ENCODE measurements at places on chromosomes 7 and 10.

- DNase-seq = no peak
Observed at GRCh38 chr10:102131286-102132170, 1.3 kb upstream of the PPRC1 start.

DNA sequence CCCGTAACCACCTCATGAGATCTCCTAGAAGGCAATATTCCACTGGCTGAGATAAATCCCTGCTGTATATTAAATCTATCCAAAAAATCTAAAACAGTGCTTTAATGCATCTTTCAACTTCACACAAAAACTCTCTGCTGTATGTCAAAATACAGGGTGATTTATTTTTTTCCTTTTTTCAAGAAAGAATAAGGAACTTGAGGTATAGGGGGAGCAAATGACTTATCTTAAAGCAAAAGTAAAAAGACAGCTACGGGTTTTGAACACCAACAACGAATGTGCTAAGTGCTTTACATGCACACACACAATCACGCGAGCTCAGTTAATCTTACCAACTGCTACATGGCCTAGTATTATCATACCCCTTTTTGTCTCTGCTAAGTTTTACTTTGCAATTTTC, 168.9 kb upstream of the PHF14 start:
- no peak for DNase-seq

- DNase-seq = no peak
Observed at GRCh38 chr7:156168434-156168833, 356.2 kb upstream of the SHH start.

- no peak for DNase-seq
Observed at GRCh38 chr10:42984035-42984610, 92.7 kb upstream of the RET start.

GRCh38 chr10:47363781-47364180, 15.6 kb downstream of the RBP3 start:
- no peak for DNase-seq

GRCh38 chr7:4715410-4715776, 33.3 kb downstream of the FOXK1 start:
- peak; percentile 71 for DNase-seq

- peak; percentile 53 for DNase-seq
Observed at GRCh38 chr10:127922675-127923366, 15.9 kb downstream of the PTPRE start.

- DNase-seq = no peak
Observed at GRCh38 chr7:50660040-50660829, 95.0 kb upstream of the DDC start.

GRCh38 chr7:32253299-32253698, 183.1 kb upstream of the PDE1C start:
- no peak for DNase-seq
